Iris pigment epithelial cell (primary cell): ENCODE measurements at places on chromosomes 3 and 15.

DNA sequence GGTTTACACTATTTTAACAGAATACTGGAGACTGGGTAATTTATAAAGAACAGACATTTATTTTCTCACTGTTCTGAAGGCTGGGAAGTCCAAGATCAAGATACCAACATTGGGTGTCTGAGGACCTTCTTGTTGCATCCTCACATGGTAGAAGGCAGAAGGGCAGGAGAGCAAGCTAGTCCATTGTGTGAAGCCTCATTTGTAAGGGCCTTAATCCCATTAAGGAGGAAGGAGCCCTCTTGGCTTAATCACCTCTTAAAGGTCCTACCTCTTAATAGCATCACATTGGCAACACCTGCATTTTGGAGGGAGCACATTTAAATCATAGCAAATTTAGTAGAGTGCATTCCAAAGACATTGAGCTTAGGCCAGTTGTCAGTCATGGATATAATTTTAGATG is 26.2 kb downstream of the UBE2Q2 start:
- DNase-seq, result no peak

DNA sequence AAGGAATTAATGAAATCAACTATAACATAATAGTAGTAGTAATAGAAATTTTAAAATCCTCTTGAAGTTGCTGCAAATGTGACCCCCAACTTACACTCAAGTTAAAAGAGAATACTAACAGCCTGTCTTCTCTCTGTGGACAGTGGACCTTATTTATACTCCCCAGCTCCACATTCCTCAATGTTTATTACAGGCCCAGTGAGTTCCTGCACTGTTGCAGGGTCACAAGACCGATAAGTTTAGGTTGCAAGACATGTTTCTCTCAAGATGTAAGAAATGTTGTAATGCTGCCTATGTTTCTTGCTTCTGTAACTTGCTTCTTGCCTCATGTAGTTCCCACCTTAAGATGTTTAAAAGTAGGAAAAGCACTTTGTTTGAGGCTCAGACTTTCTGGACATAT is 888.1 kb downstream of the PDCD6IP start:
- no peak for DNase-seq

GRCh38 chr3:13880811-13881156 is 913 bp upstream of the WNT7A start:
- DNase-seq, result no peak

- no peak for DNase-seq
Observed at GRCh38 chr15:81152339-81152738, 18.3 kb downstream of the CFAP161 start.

- no peak for DNase-seq
Observed at GRCh38 chr15:46365572-46365971, 730.7 kb downstream of the SQOR start.
